ENCODE measurements at places on chromosomes 7 and 10. TPM values are rescaled to one million over a fixed set of nuclear protein-coding genes. Genes with fewer than 3 reads are reported as not detected.

DNA sequence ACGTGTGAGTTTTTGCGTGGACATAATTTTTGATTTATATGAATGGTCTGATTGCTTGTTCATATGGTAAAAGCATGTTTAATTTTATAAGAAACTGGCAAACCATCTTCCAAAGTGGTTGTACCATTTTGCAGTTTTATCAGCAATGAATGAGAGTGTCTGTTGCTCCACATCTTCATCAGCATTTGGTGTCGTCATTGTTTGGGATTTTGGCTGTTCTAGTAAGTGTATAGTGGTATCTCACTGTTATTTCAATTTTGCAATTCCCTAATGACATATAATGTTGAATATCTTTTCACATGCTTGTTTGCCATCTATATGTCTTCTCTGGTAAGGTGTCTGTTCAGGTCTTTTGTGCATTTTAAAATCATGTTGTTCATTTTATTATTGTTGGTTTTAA, 13.2 kb upstream of the PLCE1 start:
- no peak overlapping the region for H3K4me3 ChIP-seq
- no peak for DNase-seq
- no peaks in the 10 kb centered on the region for H3K4me1 ChIP-seq
- no peaks in the 10 kb centered on the region for H3K36me3 ChIP-seq
- H3K27me3 ChIP-seq, result peaks cover 3% of the 10 kb centered on the region

- no peak for DNase-seq
- H3K27ac ChIP-seq, result no peak overlapping the region
- no peaks in the 10 kb centered on the region for H3K4me1 ChIP-seq
- no peaks in the 10 kb centered on the region for H3K36me3 ChIP-seq
- H3K4me3 ChIP-seq, result no peak overlapping the region
Observed at GRCh38 chr7:158150234-158150633, 437.4 kb downstream of the PTPRN2 start.

- H3K4me3 ChIP-seq, result no peak overlapping the region
- H3K27me3 ChIP-seq, result no peaks in the 10 kb centered on the region
- no peaks in the 10 kb centered on the region for H3K4me1 ChIP-seq
- no peak for DNase-seq
- no peak overlapping the region for H3K27ac ChIP-seq
Observed at GRCh38 chr7:147151661-147152060, 1035.1 kb downstream of the CNTNAP2 start.

GRCh38 chr7:29091715-29092114, 54.6 kb downstream of the CPVL start:
- no peak for DNase-seq
- H3K4me1 ChIP-seq, result peaks cover 48% of the 10 kb centered on the region
- H3K36me3 ChIP-seq, result no peaks in the 10 kb centered on the region
- H3K27ac ChIP-seq, result peak overlapping the region; percentile 81
- H3K4me3 ChIP-seq, result peak overlapping the region; percentile 66

GRCh38 chr10:12825260-12825849, 176.2 kb downstream of the CCDC3 start:
- H3K27me3 ChIP-seq, result no peaks in the 10 kb centered on the region
- H3K4me1 ChIP-seq, result peaks cover 11% of the 10 kb centered on the region
- no peak overlapping the region for H3K4me3 ChIP-seq
- no peak overlapping the region for H3K27ac ChIP-seq

- no peak overlapping the region for H3K27ac ChIP-seq
- H3K4me1 ChIP-seq, result peaks cover 6% of the 10 kb centered on the region
- no peak overlapping the region for H3K4me3 ChIP-seq
- H3K27me3 ChIP-seq, result peaks cover 14% of the 10 kb centered on the region
- no peaks in the 10 kb centered on the region for H3K36me3 ChIP-seq
- DNase-seq, result no peak
Observed at GRCh38 chr7:43491984-43492383, 90.9 kb upstream of the STK17A start.

DNA sequence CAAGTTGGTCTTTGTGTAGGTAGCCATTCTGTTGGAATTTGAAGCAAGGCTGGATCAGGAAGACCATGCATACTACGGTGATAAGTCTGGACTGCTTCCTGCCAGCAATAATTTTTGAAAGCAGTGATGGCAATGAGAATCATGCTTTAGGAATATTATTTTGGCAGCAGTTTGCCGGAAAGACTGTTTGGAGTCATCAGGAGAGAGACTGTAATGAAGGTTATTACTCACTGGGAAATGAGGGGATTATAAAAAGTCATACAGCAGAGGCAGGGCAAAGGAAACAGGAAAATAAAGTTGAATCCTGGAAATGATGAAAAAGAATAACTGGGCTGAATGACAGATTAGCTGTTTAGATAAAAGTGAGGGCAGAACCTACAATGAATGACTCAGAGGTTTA, 1136.8 kb upstream of the AUTS2 start:
- peaks cover 11% of the 10 kb centered on the region for H3K4me1 ChIP-seq
- H3K36me3 ChIP-seq, result no peaks in the 10 kb centered on the region
- no peak for DNase-seq
- H3K27me3 ChIP-seq, result peaks cover 18% of the 10 kb centered on the region
- no peak overlapping the region for H3K27ac ChIP-seq
- no peak overlapping the region for H3K4me3 ChIP-seq

Gene SPDYE1
- not detected for total RNA-seq

- H3K4me3 ChIP-seq, result no peak overlapping the region
- no peaks in the 10 kb centered on the region for H3K4me1 ChIP-seq
- no peak for DNase-seq
- H3K27me3 ChIP-seq, result no peaks in the 10 kb centered on the region
- no peaks in the 10 kb centered on the region for H3K36me3 ChIP-seq
Observed at GRCh38 chr7:5671046-5671445, 110.4 kb downstream of the RNF216 start.

DNA sequence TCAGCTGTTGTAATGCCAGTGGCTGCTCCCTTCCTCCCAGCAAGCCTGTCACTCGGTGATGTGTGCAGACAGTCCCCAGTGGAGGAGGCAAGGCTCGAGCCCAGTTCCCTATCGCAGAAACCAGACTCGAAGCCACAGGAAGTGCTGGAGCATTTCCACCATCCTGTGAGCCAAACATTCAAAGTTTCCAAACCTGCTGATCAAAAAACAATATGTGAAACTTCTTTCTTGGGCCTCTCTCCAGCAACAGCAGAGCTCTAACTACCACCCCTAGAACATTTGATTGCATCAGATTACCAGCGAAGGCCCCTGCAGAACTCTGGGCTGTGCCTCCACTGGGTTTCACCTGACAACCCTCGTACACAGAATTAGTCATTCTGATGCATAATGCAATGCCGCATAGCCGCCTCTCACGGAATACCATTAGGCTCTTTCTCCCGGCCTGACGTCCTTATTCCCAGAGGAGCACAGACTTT, 94.0 kb downstream of the ELMO1 start:
- H3K4me3 ChIP-seq, result peak overlapping the region; percentile 30
- H3K36me3 ChIP-seq, result peaks cover 4% of the 10 kb centered on the region

Gene SSC4D
- 1.7 TPM for total RNA-seq

Gene GPC2
- total RNA-seq, result 53.3 TPM

DNA sequence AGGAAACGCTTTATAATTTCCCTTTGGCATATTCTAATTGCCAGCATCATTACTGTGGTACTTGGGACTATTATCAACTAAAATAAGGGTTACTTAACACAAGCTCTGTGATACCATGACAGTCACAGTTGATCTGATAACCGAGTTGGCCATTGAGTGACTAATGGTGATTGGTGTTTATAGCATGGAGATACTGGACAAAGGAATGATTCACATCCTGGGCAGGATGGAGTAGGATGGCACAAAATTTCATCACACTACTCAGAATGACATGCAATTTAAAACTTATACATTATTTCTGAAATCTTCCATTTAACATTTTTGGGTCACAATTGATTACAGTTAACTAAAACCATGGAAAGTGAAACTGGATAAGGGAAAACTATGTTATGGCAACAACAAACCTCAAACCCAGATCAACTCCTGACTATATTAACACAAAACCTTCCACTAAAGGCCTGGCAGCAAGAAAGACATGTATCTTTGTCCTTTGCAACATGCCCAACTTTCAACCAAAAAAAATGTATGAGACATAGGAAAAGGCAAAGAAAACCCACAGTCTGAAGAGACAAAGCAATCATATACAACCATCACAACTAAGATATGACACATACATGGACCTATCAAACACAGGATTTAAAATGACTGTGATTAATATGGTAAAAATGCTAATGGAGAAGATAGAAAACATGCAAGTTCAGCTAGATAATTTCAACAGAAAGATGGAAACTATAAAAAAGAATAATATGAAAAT, 208.5 kb upstream of the NRP1 start:
- no peak overlapping the region for H3K27ac ChIP-seq
- H3K27me3 ChIP-seq, result peaks cover 3% of the 10 kb centered on the region
- no peak overlapping the region for H3K4me3 ChIP-seq
- H3K36me3 ChIP-seq, result peaks cover 4% of the 10 kb centered on the region
- no peak for DNase-seq

GRCh38 chr10:81730891-81731290, 144.1 kb upstream of the NRG3 start:
- H3K27me3 ChIP-seq, result no peaks in the 10 kb centered on the region
- H3K4me3 ChIP-seq, result no peak overlapping the region
- DNase-seq, result no peak
- H3K36me3 ChIP-seq, result no peaks in the 10 kb centered on the region

DNA sequence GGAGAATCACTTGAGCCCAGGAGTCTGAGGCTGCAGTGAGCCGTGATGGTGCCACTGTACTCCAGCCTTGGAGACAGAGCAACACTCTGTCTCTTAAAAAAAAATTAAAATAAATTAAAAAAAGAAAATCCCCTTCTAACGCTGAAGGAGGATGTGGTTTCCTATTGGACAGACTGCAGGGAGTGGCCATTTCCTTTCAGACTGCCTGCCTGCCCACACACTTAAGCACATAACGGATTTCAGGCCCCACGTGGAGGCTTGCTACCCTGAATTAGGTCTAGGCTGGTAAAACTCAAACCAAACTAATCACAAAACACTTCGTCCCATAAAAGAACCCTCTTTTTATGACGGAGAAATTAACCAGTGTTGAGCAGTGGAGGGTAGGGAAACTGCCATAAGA, 34.0 kb downstream of the GATA3 start:
- H3K4me1 ChIP-seq, result peaks cover 4% of the 10 kb centered on the region
- no peak overlapping the region for H3K4me3 ChIP-seq
- no peaks in the 10 kb centered on the region for H3K36me3 ChIP-seq
- no peaks in the 10 kb centered on the region for H3K27me3 ChIP-seq
- no peak overlapping the region for H3K27ac ChIP-seq

DNA sequence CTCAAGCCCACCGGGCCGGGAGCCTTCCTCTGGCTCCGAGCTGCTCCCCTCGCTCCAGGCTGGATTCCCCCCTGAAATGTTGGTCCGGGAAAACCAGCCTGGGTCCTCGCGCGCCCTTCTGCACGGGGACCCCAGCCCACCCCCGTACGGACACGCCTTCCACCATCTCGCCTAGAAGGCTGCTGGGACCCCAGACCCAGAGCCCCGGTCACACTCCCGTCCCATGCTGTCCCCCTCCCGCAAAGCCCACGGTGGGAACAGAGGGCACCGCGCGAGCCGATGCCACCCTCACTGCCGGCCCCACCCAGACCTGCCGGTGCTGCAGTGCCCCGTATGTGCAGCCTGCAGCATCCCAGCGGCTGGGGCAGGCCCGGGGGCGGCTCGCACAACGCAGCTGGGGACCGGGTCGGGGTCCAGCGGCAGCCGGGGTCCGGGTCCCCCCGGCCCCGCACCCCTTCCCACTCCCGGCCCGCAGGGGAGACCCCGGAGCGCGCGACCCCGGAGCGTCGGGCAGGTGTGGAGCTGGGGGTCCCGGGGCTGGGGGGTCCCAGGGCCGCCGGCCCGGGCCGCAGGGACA, 871 bp downstream of the SPOCK2 start:
- peak overlapping the region; percentile 71 for H3K4me3 ChIP-seq
- H3K27me3 ChIP-seq, result peaks cover 66% of the 10 kb centered on the region
- H3K4me1 ChIP-seq, result peaks cover 15% of the 10 kb centered on the region
- H3K27ac ChIP-seq, result no peak overlapping the region
- no peak for DNase-seq
- H3K36me3 ChIP-seq, result peaks cover 7% of the 10 kb centered on the region

DNA sequence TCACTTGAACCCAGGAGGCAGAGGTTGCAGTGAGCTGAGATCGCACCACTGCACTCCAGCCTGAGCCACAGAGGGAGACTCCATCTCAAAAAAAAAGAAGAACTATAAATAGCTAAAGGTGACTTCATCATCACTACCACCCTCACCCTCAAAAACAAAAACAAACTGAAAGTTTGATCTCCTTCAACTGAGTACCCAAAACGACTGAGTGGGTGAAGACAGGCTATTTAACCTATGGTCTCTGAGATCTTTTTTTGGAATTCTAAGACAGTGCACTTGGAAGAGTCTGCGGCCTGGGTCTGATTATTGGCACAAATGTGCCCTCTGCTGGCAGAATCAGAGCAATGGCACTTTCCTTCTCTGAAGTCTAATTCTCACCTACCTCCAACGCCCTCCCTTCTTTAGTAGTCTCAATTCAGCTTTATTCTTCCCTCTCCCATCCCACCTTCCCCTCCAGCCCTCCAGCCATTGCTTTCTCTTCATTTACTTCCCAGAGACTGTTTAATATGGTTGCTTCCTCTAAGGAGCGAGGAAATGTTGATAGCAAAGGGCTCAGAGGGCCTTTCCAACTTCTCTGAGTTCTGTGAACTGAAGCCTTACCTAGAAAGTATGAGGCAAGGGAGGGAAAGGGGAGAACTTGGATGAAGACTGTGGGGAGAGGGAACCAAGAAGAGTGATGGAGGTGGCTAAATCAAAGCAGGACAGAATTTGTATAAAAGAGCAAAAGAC, 2.9 kb upstream of the MYOZ1 start:
- H3K4me3 ChIP-seq, result peak overlapping the region; percentile 15
- no peaks in the 10 kb centered on the region for H3K36me3 ChIP-seq
- peaks cover 18% of the 10 kb centered on the region for H3K4me1 ChIP-seq
- no peak for DNase-seq
- H3K27ac ChIP-seq, result peak overlapping the region; percentile 56

DNA sequence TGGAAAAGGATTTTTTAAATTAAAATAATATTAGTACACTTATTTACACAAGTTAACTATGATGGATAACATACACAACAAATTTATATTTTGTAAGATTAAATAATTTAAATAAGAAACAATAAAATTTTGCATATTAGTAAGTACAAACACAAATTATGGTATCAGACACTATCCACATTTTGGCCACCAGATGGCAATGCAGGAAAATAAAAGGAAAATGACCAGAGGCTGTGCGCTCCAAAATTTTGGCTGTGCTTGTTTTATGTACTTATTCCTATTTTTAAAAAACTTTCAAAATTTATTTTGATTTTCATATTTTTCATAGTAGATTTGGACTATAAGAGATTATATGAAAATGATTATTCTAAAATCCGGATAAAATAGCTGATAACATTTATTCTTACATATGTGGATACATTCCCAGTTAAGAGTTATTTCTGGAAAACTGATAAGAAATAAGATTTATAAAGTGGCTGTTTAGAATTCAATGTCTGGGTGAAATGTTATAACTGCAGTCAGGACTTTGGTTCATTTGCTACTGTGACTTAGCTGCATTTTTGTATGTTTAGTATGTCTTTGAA, 274.7 kb upstream of the HGF start:
- no peak overlapping the region for H3K27ac ChIP-seq
- H3K27me3 ChIP-seq, result no peaks in the 10 kb centered on the region
- no peak for DNase-seq
- no peak overlapping the region for H3K4me3 ChIP-seq
- H3K36me3 ChIP-seq, result no peaks in the 10 kb centered on the region
- peaks cover 4% of the 10 kb centered on the region for H3K4me1 ChIP-seq

- DNase-seq, result no peak
- no peaks in the 10 kb centered on the region for H3K27me3 ChIP-seq
- H3K4me3 ChIP-seq, result no peak overlapping the region
- no peaks in the 10 kb centered on the region for H3K4me1 ChIP-seq
- H3K27ac ChIP-seq, result no peak overlapping the region
- no peaks in the 10 kb centered on the region for H3K36me3 ChIP-seq
Observed at GRCh38 chr10:55801353-55801661, 559.8 kb downstream of the ZWINT start.
